Lower leg skin (tissue), 4 donors: ENCODE measurements at places on chromosomes 11 and 22.

DNA sequence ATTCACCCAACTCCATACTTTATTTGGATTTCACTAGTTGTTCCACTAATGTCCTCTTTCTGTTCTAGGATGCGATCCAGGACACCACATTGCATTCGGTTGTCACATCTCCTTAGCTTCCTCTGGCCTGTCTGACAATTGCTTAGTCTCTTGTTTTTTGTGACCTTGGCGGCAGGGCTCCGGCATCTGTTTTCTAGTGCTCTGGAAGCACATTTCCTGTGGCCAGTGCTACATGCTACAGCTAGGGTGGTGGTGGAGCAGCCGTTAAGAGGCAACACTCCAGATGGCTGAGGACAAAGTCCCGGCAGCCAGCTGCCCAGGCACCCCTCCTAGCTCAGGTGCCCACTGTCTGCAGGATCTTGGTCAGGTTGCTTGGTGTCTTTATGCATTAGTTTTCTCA, 6.8 kb downstream of the STX3 start:
- DNase-seq = no peak

- DNase-seq = no peak
Measured at GRCh38 chr22:41491374-41492100, 22.6 kb downstream of the ACO2 start.

DNA sequence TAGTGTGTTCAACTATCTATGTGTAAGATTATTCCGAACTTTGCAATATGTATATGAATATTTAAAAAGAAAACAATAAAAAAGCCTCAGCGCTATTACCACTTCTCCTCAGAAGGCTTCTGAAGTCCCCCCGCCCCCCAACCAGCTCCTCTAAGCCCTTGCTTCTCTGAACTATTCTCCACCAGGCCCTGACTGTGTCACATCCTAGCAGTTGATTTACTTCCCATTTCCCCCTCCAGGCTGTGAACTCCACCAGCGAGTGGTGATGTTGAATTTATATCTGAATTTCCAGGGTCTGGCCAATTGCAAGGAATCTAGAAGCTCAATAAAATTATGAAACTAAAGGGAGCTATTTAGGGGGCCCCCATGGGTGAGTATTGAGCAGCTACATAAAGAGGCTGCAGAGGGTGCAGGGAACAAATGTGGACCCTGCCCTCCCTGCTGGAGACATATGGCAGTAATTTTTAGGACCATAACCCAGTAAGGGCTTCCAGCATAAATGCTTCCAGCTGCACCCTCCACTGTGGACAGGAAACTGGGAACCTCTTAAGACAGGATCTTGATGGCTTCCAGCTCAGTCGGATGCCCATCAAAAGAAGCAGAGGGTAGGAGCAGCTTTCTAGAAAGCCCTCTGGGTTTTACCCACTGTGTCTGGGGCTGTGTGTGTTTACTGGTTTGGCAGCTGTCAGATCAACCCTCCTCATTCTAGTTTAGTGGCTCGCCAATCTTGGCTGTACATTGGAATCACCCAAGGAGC, 81.4 kb downstream of the TIMP3 start:
- no peak for DNase-seq

- DNase-seq = no peak
Measured at GRCh38 chr11:109435121-109435742, 13.2 kb downstream of the C11orf87 start.

GRCh38 chr11:35998634-35999033, 54.8 kb downstream of the LDLRAD3 start:
- DNase-seq = no peak

- no peak for DNase-seq
Measured at GRCh38 chr22:48340191-48340590, 1487.5 kb downstream of the BRD1 start.

DNA sequence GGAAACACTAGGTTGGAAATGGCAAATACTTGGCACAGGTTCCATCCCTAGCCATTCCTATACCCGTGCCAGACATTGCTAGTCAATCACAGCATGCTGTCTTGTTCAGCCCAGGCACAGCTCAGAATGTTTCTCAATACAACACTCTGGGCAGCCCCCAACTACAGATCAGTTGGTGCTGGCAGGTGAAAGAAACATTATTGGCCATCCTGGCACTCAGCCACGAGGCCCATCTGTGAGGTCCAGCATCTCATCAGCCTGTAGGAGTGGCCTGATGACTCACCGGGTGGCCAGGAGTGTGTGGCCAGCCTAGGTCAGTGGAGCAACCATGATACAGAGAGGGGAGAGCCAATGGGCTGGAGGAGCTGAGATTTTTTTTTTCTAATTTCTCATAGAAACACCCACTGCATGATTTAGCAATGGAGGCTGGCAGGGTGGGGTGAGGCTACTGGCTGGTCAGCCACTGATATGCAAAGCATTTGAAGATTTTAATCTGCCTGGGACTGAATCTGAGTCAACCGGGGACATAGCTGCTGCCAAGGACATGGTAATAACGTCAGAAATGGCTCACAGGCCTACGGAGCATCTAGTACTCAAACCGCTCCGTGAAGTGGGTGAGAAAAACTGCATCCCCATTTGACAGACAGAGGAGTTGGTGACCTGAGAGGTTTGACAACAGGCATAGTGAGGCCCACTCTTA, 5.4 kb downstream of the MYO18B start:
- DNase-seq = no peak

DNA sequence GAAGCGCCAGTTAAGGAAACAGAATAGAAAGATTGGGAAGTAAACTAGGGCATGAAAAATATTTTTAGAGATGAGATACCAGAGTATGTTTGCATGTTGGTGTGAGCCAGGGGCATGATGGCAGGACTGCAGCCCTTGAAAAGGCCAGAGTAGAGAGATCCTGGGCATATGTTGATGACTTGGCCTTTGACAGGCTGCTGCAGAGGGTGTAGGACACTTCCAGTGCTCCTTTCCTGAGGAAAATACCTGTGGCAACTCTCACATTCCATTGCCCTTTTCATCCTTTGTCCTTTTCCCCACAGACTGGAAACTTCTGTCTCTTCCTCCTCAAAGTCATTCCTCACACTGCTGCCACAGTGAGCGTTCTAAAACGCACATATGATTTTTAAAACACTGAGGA, 150.7 kb upstream of the CCDC90B start:
- no peak for DNase-seq

DNA sequence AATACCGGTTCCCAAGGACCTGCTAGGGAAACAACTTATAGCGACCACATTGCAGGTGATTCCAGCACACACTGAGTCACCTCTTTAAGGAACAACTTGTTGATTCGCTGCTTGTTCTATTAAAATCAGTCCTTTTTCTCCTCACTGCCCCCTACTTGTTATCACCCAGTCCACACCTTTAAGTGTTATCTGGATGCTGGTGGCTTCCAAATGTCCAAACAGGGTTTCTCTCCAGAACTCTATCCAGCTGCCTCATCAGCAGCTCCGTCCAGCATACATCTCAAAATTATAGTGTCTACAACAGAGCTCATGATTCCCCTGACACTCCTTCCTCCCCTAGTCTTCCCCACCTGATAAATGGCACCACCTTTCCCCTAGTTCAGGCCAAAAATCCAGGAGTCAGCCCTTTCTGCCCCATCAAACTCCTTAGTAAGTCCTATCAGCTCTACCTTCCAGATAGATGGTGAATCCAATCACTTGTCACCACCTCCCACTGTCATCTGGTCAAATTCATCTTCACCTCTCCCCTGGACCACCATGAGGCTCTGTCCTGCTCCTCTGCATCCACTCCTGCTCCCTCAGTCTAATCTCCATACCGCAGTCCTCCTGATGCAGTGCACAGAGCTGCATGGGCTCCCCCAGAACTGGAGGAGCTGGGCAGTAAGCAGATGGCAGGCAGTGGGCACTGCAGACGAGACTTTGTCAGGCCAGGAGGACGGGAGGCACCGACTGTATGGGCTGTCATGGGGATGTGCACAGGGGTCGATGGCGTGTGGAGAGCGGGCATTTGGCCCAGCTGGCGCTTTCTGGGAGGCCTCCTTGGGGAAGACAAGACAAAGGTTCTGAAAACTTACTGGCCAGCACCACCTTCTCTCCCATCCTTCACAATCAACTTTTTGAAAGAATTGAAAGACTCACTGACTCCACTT, 19.3 kb downstream of the IL10RA start:
- DNase-seq = peak; percentile 76

- no peak for DNase-seq
Measured at GRCh38 chr11:3796801-3797328, 489 bp downstream of the NUP98 start.

- DNase-seq = no peak
Measured at GRCh38 chr22:29623553-29624169, 20.2 kb downstream of the NF2 start.

- DNase-seq = no peak
Measured at GRCh38 chr11:77446911-77447629, 26.8 kb downstream of the PAK1 start.

DNA sequence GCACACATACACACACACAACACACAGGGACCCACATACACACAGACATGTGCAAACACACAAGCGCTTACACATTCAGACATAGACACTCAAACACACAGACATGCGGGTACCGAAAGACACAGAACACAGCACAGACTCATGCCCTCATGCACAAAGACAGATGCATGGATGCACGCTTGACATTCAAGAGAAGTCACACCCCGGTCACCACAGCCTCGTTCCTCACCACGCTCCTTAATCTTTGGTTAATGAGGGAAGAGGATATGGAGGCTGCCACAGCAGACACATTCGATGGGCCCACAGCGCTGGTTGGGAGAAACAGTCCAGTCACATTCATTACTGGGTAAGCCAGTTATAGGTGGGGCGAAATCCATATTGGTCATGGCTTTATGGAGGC, 51.9 kb upstream of the EIF3D start:
- DNase-seq = no peak

- no peak for DNase-seq
Measured at GRCh38 chr22:20531404-20532201, 24.2 kb downstream of the MED15 start.

DNA sequence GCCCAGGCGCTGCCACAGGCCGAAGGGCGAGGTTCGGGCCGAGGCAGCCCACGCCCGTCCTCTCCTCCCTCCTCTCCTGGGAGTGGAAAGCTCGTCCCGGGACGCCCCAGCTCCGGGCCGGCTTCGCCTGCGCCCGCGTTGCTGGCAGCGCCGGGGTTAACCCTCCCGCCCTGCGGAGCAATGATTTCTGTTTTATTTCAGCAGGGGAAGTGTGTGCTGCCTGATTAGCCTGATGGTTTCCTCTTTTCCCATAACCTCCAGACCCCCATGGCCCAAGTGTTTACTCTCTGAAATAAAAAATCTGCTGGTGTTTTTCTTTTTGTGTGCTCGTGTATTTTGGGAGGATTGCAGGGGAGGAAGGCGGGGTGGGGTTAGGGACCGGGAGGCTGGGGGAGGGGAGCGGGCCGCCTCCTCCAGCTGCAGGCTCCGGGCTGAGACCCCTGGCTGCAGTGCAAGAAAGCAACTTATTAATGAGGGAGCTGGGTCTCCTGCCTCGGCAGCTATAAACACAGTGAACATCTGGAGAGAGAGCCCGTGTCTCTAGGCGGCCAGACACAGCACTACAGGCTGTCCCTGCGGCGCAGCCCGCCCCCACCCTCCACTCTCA, 38.6 kb downstream of the ETS1 start:
- DNase-seq = peak; percentile 91

- DNase-seq = no peak
Measured at GRCh38 chr11:125357551-125357950, 138.5 kb downstream of the FEZ1 start.

DNA sequence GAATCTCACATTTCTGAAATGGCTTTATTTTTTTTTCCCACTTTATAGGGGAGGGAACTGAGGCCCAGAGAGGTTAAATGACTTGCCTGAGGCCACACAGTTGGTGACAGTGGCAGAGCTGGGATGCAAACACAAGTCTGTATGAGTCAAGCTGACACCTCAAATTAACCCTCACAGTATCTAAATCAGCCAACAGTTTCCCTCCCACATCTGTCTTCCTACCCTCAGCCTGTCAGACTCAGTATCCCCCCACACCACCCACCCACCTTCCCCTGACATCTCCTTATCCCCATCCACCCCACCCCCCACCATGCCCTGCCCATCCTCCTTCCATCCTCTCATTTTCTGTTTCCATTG, 95.2 kb downstream of the TP53I11 start:
- DNase-seq = no peak

GRCh38 chr11:102883141-102883540, 8.4 kb upstream of the MMP12 start:
- DNase-seq = no peak

- no peak for DNase-seq
Measured at GRCh38 chr11:76263657-76264056, 57.4 kb upstream of the WNT11 start.

DNA sequence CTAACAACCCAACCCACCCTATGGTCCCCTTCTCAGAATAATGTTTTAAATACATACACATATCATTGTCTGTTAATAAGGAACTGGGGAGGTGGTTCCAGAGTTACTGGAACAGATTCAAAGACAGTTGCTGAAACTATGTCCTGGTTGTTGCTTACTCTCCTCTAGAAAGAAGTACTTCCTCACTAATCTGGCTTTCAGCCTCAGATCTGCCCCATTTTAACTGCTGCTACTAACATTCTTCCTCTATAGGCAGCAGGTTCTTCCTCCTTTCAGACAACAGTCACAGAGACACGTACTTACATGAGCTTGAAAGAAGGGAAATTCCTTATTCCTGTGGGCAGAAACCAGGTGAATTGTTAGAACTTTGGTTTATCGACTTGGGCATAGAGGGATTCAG, 8.1 kb upstream of the NEU3 start:
- DNase-seq = no peak

DNA sequence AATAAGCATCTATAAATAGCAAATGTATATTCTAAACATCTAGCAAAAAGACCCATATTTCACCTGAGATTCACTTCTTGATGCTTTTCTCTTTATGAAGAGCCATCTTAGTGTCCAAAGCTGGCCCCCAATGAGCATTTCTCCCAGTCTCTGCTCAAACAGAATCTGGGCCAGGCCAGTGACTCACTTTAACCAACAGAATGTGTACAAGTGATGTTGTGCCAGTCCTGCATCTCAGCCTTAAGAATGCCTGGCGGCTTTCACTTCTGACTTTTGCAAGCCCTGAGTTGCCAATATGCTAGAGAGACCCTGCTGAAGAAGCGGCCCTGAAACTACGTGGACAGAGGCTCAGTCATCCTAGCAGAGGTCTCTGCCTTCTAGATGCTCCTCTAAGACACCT, 6.9 kb upstream of the COPB1 start:
- no peak for DNase-seq

DNA sequence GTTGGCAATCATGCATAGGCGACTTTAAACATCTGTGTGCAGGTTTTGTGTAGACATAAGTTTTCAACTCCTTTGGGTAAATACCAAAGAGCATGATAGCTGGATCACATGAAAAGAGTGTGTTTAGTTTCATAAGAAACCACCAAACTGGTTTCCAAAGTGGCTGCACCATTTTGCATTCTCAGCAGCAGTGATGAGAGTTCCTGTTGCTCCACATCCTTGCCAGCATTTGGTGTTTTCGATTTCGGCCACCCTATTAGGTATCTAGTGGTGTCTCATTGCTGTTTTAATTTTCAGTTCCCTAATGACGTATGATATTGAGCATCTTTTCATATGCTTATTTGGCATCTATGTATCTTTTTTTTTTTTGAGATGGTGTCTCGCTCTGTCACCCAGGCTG, 62.8 kb upstream of the CCND1 start:
- DNase-seq = no peak

GRCh38 chr22:42282943-42283277, 12.5 kb upstream of the TCF20 start:
- no peak for DNase-seq

- no peak for DNase-seq
Measured at GRCh38 chr11:110812086-110812733, 100.0 kb upstream of the ARHGAP20 start.
